Lung (tissue), 17 donors: ENCODE measurements at places on chromosomes 1 and 21. TPM values are rescaled to one million over a fixed set of nuclear protein-coding genes. Genes with fewer than 3 reads are reported as not detected.

The AUNIP gene
- 0.21 TPM for total RNA-seq

The GBP6 gene
- total RNA-seq, result 0.98 TPM

The RUNX3 gene
- total RNA-seq, result 9.0 TPM

The BLACAT1 gene
- total RNA-seq, result 0.55 TPM

The MEGF6 gene
- total RNA-seq, result 44.1 TPM

The CFAP74 gene
- total RNA-seq, result 20.8 TPM

The AK4 gene
- 8.2 TPM for total RNA-seq

The CXADR gene
- total RNA-seq, result 25.2 TPM

DNA sequence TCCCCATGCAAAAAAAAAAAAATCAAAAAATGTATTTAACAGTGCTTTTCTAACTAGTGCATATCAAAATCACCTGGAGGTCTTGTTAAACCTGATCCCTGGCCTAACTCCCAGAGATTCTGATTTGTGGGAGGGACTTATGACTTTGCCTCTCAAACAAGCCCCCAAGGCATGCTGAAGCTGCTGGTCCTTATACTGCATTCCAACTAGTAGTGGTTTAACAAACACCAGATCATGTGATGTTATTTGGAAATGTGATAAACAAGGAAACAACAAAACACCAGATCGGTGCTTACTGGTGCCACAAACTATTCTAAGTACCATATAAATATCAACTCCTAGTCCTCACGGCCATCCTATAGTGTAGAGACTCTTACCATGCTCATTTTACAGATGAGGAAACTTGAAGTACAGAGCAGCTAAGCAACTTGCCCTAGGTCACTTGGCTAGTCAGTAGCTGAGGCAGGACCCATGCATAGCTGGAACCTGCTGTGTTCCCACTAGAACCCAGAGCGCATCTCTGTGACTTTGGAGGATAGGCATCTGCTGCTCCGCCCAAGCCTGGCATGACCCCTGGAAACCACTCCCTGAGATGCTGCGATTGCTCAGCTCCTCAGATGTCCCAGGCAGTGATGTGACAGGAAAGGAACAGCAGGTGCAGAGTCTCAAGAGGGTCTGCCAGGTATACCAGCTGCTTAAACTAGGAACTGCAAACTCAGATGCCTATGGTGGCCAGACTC is 38.1 kb downstream of the SOX13 start:
- no peak overlapping the region for H3K4me3 ChIP-seq
- no peak overlapping the region for H3K27ac ChIP-seq
- H3K27me3 ChIP-seq, result no peaks in the 10 kb centered on the region
- DNase-seq, result no peak
- H3K36me3 ChIP-seq, result peaks cover 8% of the 10 kb centered on the region

DNA sequence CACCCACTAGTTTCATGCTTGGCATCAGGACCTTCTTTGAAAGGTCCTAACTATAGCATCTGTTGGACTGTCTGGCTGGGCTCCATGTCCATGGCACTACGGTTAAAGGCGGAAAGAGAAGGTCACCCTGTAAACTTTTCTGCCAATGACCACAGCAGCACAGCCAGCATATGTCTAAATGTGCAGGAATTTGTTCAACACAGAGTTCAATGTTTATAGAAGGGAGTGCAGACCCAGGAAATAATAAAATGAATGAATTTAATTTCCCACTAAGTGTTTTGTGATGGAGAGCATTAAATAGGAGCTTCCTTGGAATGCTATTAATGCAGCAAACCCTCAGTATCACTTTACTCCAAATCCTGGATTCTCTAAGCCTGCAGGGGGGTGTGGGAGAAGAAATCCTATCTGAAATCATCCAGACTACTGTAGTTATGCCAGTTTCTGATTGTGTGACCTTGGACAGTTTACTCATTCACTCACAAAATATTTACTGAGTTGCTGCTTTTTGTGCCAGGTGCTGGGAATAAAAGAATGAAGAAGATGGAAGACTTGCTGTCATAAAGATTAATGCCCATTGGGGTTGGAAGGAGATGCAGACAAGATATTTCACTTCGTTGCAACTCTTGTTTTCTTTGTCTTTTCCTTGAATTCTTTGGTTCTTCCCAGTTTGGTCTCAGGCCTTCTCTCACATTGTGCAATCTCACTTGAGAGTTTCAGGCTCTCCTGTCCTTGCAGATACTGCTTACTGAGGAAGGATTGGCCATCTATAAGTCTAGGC is 195.0 kb downstream of the ROR1 start:
- H3K27me3 ChIP-seq, result no peaks in the 10 kb centered on the region
- peak; percentile 70 for DNase-seq
- peak overlapping the region; percentile 61 for H3K27ac ChIP-seq
- H3K4me3 ChIP-seq, result no peak overlapping the region
- H3K4me1 ChIP-seq, result no peaks in the 10 kb centered on the region
- no peaks in the 10 kb centered on the region for H3K36me3 ChIP-seq

DNA sequence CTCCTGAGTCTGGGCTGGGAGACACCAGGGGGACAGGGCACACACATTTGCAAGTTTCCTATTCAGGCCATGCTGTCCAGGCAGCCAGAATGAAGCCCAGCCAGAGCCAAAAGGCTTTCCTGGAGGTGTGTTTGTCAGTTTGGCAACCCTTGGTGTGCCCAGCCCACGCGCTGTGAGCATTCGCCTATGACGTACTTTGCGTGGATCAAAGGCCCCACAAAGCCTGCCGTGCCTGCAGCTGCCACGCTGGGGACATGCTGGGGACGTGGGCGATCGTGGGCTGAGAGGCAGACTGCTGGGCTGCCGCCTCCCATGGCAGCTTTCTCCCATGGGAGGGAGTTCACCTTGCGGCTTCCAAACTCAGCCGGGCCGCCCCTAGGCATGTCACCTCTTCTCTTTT is 57.5 kb downstream of the CD247 start:
- H3K4me1 ChIP-seq, result no peaks in the 10 kb centered on the region
- H3K27me3 ChIP-seq, result peaks cover 2% of the 10 kb centered on the region
- DNase-seq, result no peak
- H3K27ac ChIP-seq, result no peak overlapping the region
- no peak overlapping the region for H3K4me3 ChIP-seq
- no peaks in the 10 kb centered on the region for H3K36me3 ChIP-seq

- H3K36me3 ChIP-seq, result no peaks in the 10 kb centered on the region
- peaks cover 3% of the 10 kb centered on the region for H3K4me1 ChIP-seq
- no peak overlapping the region for H3K27ac ChIP-seq
- no peak for DNase-seq
Observed at GRCh38 chr1:232789651-232790050, 15.6 kb upstream of the MAP10 start.

GRCh38 chr1:225453797-225454648 is 26.2 kb upstream of the LBR start:
- no peak overlapping the region for H3K4me3 ChIP-seq
- H3K36me3 ChIP-seq, result no peaks in the 10 kb centered on the region
- peak overlapping the region; percentile 66 for H3K27ac ChIP-seq
- H3K27me3 ChIP-seq, result no peaks in the 10 kb centered on the region

DNA sequence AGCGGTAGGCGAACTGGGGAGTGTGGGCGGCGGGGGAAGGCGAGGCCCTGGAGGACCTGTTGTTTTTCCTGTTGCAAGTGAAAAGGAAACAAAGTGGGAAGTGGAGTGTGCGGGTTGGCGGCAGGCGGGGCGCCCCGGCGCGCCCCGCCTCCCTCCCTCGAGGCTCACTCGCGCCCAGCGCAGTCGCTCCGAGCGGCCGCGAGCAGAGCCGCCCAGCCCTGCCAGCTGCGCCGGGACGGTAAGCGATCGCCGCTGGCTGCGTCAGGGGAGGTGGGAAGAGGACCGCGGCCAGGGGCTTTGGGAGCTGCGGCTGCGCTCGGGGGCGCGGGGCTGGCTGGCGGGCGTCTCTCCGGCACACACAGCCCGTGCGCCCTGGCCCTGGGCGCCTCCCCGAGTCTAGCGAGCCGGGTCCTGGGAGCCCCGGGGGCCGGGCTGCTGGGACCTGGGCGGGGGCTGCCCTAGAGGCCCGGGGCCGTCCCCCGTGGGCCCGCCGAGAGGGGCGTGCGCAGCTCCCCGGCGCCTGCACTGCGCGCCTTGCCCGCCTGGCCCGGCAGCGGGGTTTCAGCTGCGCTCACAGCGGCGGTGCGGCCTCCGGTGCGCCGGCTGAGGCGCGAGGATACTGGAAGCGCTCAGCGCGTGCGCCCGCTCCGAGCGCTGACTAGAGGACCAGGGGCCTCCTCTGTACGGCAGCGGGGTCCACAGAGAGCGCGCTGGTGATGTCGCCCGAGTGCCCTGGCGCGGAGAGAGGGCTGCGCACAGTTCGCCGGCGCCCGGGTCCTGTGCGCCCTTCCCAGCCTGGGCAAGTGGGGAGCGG is at the start of gene PIK3CD:
Gene PIK3CD, plus strand, starts transcription at position 167 of the 814 bp plus-strand sequence. CDS start 58,725 bp downstream, outside the sequence.
- H3K27ac ChIP-seq, result no peak within 1 kb of the TSS
- peaks cover 7% of the 10 kb centered on the region for H3K4me1 ChIP-seq
- no peaks in the 10 kb centered on the region for H3K36me3 ChIP-seq
- H3K4me3 ChIP-seq, result peak within 1 kb of the TSS; percentile 36
- H3K27me3 ChIP-seq, result peaks cover 33% of the 10 kb centered on the region
- DNase-seq, result peak; percentile 67
